Renal cortex interstitium (tissue), 15 donors: ENCODE measurements at places on chromosomes 3 and 15.

DNA sequence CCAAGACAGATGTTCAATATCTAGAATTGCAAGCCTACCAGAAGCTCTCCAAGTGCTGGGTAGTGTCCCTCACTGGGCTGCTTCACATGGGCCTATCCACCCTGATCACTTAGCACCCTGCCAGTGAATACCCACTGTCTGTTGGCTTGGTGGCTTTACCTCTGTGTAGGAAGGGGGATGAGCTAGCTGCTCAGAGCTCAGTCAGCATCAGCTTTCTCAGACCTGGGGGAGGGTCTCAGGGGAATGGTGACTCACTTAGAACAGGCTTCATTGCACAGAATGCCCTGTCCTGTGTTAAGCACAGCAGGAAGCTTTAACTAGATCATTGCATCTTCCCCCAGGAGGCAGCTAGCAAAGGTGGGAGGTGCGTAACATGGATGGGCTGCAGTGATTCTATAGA lies 209.8 kb downstream of the PDCD6IP start:
- DNase-seq = no peak

DNA sequence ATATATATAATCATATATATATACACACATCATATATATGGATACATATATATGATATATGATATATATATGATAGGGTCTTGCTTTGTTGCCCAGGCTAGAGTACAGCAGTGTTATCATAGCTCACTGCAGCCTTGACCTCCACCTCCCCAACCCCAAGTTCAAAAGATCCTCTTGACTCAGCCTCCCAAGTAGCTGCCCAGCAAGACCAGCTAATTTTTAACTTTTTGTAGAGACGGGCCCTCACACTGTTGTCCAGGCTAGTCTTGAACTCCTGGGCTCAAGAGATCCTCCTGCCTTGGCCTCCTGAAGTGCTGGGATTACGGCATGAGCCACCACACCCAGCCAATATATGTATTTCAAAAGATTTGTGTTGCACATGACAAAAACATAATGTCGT lies 83.0 kb downstream of the TBL1XR1 start:
- DNase-seq = no peak

DNA sequence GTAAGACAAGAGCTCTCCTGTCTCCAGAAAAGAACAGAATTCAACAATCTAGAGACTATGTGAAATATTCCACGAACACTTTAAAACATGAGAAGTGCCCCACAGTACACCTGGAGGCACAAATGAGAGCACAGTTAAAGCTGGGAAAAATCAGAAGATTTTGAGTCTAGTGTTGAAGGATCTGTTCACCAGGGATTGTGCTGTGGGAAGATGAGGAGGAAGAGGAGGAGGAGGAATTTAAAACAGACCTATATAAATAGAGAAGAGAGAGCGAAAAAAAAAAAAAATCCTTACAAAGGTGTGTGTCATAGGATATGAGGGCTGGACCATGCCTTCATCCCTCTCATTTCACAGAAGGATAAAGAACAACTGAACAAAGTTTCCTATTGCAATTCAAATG lies 361.0 kb upstream of the SEMA6D start:
- no peak for DNase-seq

DNA sequence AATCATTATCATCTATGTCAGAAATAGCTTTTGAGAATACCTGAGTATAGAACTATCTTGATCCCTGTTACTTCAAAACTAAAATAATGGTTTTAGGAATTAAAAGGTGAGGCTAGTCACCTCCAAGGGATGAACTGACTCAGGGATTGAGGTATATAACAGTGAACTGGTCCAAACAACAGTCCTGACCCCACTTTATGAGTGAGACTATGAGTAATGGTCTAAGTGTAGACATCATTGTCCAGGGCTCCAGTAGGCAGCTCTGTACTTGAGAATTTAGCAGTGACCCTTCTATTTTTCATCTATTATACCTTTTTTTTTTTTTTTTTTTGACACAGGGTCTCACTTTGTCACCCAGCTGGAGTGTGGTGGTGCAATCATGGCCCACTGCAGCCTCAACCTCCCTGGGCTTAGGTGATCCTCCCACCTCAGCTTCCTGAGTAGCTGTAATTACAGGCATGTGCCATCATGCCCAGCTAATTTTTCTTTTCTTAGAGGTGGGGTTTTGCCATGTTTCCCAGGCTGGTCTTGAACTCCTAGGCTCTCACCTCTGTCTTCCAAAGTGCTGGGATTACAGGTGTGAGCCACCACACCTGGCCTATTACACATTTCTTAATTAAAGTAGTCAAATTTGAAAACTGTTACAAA lies 36.3 kb downstream of the MLH1 start:
- DNase-seq = no peak

DNA sequence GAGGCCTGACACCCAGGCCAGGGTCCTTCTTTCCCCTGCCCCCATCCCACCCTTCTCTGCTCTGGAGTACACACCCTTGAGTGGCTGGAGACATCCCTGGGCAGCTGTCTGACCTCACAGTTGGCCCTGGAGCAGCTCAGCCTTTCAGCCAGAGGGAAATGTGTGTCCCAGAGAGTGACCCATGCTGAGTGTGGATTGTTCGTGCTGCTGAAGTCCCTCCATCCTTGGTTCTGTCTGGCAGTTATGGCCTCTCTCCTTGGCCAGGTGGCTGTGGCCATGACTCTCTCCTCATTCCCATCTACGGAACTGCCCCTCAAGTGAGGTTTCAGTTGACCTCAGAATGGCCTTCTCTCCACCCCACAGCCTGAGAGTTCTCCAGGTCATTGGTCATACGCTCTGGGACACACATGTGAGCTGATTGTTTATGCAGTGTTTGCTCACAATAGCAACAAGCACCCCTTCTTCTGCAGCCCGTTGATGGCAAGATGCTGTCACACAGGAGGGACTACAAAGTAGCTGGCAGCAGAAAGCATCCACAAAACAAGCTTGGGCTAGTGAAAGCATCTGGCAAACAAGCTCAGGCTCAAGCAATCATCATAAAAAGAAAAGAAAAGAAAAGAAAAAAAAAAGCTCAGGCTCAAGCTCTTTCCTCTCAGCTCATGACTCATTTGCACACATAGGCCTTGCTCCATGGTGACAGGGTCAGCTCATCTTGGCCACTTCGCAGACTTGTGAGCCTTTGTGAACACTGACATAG lies 55.3 kb upstream of the ITGA11 start:
- no peak for DNase-seq

DNA sequence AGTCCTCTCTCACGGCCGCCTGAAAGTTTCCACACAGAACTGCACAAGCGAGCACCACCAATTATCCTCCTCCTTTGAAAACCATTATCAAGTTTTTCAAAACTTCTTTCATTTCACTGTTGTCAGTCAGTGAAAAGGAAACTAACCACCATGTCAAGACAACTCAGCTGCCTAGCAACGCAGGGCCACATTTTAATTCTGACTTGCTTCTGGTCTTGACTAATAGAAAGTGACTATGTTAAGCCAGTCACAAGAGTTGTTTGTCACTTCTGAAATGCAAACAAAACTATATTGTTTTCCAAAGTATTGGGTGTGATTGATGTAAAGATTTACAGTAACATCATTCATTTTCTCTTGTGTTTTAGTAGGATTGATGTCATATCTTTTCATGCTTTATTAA lies 612.8 kb upstream of the AGTR1 start:
- no peak for DNase-seq

DNA sequence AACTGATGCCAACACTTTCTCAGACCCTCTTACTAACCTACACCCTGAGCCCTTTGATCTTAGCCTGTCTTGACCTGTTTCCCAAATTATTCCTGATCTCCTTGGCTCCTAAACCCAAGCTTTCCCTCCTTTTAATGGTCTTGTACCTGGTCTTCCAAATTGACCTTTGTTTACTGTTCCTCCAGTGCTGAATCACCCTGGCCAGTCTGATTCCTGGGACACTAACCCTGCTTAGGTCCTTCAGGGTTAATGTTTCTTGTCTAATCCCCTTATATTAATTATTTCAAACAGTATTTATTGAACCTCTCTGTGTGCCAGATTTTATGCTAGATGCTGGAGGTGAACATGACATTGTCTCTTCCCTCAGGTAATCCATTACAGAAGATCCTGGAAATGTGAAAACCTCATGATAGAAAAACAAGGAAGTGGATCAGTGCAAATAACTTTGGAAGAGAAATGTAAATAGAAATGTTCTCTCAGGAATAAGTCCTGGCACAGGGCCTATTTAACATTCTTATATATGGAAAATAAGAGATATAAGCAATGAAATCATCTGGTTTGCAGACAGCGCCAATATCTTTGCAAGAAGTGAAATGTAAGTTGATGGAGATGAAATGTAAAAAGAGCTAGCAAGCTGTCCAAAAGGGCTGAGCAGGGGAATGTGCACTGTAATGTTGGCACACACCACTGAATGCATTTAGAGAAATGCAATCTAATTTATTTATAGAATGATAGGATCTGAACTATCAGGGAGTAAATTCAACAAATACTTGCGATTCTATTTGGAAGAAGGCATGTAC lies 20.7 kb downstream of the HGD start:
- no peak for DNase-seq

- peak; percentile 28 for DNase-seq
Observed at GRCh38 chr3:78809966-78810365, 957.8 kb downstream of the ROBO1 start.

- DNase-seq = no peak
Observed at GRCh38 chr3:111368056-111368455, 173.9 kb upstream of the CD96 start.

DNA sequence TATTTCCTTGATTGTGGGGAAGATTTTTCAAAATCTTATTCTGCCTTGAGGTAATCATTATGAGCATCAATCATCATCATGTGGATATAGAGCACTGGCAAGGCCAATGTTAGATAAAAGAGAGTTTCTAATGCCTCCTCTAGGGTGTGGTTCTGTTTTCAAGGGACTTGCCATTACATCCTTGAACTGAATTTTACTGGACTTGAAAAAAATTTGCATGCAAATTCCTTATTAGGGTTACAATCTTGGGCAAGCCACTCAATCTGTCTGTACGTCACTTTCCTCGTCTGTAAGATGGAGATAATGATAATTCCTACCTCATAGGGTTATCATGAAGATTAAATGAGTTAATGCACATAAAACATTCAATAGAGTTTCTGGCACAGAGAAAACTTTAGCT lies 156.2 kb upstream of the WNT5A start:
- DNase-seq = no peak

- DNase-seq = no peak
Observed at GRCh38 chr3:4835616-4836043, 143.6 kb upstream of the BHLHE40 start.

DNA sequence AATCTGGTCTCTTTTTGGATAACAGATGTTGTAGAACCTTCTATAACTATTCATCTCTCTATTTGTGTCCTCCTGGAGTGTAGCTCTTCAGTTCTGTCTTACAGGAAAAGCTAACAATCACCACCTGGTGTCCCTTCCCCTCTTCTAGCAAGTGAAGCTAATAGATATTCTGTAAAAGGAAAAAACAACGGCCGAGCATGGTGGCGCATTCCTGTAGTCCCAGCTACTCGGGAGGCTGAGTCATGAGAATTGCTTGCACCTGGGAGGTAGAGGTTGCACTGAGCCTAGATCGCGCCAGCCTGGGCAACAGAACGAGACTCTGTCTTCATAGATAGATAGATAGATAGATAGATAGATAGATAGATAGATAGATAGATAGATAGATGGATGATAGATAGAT lies 779.4 kb downstream of the TUSC7 start:
- no peak for DNase-seq

GRCh38 chr15:40894681-40895448 lies 615 bp downstream of the VPS18 start:
- DNase-seq = no peak

- no peak for DNase-seq
Observed at GRCh38 chr3:113193719-113194118, 17.6 kb upstream of the BOC start.

GRCh38 chr3:169914321-169914720 lies 2.9 kb downstream of the SAMD7 start:
- DNase-seq = no peak

- no peak for DNase-seq
Observed at GRCh38 chr3:23996095-23996524, 51.0 kb downstream of the NR1D2 start.

- DNase-seq = no peak
Observed at GRCh38 chr3:181704421-181705085, 7.2 kb upstream of the SOX2 start.

DNA sequence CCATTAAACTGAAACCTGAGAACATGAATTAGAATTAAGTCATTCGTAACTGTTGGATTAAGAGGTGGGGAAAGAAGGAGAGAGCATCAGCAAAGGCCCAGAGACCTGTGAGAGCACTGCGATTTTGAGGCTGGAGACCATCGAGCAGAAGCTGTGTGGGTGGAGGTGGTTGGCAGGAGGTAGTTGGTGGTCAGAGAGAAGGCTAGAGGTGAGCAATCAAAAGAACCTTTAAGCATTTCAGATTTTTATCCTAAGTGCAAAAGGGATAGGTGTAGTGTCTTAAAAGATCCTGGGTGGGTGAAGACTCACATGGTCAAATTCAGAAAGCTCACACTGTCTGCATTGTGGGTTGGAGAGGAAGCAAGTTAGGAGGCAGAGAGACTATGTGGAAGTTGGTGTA lies 65.1 kb upstream of the TEX264 start:
- DNase-seq = no peak

DNA sequence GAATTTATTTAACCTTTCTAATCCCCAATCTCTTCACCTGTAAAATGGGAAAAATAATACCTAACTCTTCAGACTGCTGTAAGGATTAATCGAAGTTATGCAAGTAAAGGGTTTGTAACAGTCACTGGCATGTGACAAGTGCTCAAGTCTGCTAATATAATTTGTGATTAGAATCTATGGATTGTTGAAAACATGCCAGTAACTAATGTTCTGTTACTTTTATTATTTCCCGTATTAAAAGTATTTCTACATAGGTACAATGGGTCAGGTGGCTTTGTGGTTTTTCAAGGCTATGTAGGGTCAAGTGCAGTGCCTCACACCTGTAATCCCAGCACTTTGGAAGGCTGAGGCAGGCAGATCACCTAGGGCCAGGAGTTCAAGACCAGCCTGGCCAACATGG lies 29.4 kb downstream of the ULK4 start:
- no peak for DNase-seq

DNA sequence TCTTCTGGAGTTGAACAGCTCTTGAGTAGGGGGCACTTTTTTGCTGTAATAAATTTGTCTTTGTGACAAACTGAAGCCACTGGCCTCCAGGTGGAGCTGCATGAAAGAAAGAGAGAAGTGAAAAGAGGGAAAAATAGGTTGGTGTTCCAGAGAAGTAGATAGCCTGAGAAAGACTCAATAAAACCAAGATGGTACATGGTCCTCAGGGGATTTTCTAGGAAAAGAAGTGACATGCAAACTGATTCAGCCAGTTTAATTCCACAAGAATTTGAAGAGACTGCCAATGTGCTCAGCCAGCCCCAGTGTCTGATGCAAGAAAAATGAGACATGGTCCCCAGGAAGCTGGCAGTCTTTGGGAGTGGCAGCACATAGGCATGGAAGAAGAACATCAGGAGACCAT lies 152.7 kb downstream of the CD47 start:
- DNase-seq = no peak

DNA sequence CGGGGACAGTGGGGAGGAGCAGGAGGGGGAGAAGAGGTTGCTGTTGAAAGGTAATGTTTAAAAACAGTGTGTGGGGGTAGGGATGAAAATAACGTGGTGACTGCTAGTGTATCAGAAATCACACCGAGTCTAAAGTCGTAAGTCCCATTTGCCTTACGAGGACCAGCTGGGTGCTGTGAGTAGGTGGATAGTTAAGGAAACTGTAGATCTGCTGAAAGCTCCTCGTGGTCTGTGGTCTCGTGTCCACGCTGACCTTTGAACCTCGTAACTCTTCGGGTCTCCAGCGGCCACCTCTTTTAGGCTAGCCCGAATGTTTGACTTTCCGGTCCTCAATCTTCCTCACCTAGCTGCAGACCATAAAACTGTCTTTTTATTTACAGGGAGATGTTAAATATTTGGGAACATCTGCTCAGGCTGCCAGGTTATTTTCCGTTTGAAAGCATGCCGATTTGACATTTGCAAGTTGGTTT lies 29.3 kb upstream of the ST3GAL6 start:
- DNase-seq = peak; percentile 15
